ENCODE measurements at places on chromosomes 7 and 10. TPM values are rescaled to one million over a fixed set of nuclear protein-coding genes. Genes with fewer than 3 reads are reported as not detected.

The PILRA gene
- total RNA-seq, result not detected

The PNPLA8 gene
- total RNA-seq, result 26.3 TPM

The FAM20C gene
- 2.4 TPM for total RNA-seq

The PLEKHS1 gene
- total RNA-seq, result not detected

The GHRHR gene
- total RNA-seq, result not detected

The MYO1G gene
- 0.26 TPM for total RNA-seq

The EMX2 gene
- total RNA-seq, result not detected

The DEPP1 gene
- 0.26 TPM for total RNA-seq

The C10orf95 gene
- total RNA-seq, result 2.9 TPM

The TACR2 gene
- total RNA-seq, result under 0.01 TPM

The PPP1R3C gene
- 17.4 TPM for total RNA-seq

The ODAD2 gene
- under 0.01 TPM for total RNA-seq

The VAX1 gene
- not detected for total RNA-seq

The ETV1 gene
- total RNA-seq, result 0.13 TPM

The PAPOLB gene
- total RNA-seq, result under 0.01 TPM

The FEZF1 gene
- total RNA-seq, result not detected

The ASB4 gene
- total RNA-seq, result under 0.01 TPM

The FBH1 gene
- total RNA-seq, result 54.5 TPM

The SNCG gene
- total RNA-seq, result 25.5 TPM

The BHLHA15 gene
- total RNA-seq, result 2.3 TPM

The CALHM1 gene
- total RNA-seq, result not detected

The EIF5AL1 gene
- total RNA-seq, result 0.26 TPM

The LHFPL3 gene
- total RNA-seq, result not detected

The ZNF775 gene
- 3.5 TPM for total RNA-seq
